ENCODE measurements at places on chromosomes 3 and 15.

DNA sequence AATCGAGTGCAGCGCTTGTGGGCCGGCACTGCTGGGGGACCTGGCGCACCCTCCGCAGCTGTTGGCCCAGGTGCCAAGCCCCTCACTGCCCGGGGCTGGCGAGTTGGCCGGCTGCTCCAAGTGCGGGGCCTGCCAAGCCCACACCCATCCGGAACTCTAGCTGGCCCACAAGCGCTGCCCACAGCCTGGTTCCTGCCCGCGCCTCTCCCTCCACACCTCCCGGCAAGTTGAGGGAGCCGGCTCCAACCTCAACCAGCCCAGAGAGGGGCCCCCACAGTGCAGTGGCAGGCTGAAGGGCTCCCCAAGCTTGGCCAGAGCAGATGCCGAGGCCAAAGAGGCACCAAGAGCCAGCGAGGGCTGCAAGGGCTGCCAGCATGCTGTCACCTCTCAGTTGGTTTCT is 73.4 kb downstream of the PLXNA1 start:
- no peak for DNase-seq

DNA sequence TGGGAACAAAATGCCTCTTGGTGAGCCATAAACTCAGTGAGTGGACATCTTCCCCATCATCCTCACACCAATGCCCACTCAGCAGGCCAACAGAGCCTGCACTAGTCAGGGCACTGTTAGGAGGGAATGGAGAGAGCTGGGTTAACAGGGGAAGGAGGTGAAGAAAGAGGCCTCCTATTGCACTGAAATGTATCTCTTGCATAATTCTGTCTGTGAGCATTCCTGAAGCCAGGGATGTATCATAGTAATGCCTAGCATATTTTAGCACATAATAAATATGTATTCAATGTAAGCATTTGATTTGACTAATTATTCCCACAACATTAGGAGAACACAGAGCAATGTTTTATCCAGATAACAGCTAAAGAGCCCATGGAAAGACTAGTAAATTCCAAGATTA is 81.2 kb downstream of the ANO10 start:
- DNase-seq: no peak

GRCh38 chr3:64936556-64936955 is 248.8 kb upstream of the ADAMTS9 start:
- DNase-seq: no peak

GRCh38 chr15:41544650-41545015 is 576 bp upstream of the RPAP1 start:
- DNase-seq: no peak

GRCh38 chr3:132694991-132695390 is 27.2 kb downstream of the NPHP3 start:
- DNase-seq: no peak

DNA sequence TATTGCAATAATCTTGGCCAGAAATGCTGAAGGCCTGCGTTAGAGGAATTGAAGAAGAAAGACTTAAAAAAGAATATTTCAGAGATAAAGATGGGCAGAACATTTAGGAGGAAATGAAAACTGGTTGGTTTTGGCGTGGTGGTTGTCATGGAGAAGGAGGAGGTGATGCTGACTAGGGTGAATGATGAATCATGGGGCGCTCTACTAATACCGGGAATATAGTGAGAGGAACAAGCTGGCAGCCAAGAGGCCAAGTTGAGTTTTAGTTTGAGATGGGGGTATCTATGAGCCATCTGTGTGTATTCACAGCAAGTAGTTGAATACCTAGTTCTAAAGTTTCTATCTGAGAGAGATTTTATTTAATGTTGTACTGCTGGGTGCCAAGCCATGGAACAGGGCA is 6.8 kb upstream of the GAP43 start:
- no peak for DNase-seq

DNA sequence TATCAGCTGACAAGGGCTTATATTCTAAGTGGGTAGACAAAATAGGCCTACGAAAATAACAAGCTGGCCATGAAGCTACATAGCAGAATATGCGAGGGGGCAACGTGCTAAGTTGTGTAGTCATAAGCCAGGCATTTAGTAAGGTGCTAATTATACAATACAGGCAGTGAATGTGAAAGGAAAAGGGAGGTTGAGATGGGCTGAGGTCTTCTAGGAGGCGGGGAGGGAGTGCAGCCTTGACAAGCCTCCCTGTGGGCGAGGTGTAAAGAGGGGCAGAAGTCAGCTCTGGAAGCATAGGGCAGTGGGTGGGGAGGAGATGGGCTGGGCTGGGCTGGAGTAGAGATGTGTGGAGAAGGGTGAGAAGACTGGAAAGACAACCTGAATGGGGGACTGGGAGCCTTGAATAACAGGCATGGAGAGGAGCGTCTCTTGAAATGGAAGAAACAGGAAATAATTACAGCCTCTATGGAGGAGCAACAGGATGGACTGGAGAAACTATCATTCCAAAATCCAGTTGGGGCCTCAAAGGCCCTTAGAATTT is 1.2 kb downstream of the TIGIT start:
- DNase-seq: no peak

DNA sequence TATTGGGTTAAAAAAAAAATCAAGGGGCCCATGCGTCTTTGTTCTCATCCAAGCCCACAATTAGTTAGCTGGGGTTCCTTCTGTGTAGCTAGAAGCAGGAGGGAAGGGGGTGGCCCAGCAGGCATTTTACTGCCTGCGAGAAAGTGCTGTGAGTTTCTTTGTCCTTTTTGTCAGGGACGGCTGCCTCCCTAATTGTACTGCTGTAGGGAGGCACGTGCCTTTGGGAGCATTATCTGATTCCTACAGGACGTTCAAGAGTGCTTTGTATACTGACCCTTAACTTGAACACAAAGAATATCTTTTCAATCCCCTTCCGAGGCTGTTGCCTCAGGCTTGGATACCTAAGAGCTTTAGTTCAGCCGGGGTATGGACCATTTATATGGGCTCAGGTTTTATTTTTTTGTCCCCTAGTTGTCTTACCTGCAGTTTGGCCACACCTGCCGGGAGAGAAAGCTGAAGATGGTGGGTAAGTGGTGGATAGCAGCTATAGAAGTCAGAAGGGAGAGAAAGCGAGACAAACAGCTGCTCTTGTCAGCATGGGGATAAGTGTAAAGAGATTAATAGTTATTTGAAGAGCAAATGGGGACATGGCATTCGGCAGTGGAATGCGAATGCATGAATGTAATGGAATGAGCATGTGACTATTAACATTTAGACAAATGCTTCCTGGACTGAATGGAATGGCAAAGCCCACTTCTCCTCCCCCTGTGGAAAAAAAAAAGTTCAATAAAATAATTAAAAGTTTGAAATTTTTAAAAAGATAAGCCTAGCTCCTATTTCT is 175.2 kb downstream of the TP63 start:
- DNase-seq: no peak

DNA sequence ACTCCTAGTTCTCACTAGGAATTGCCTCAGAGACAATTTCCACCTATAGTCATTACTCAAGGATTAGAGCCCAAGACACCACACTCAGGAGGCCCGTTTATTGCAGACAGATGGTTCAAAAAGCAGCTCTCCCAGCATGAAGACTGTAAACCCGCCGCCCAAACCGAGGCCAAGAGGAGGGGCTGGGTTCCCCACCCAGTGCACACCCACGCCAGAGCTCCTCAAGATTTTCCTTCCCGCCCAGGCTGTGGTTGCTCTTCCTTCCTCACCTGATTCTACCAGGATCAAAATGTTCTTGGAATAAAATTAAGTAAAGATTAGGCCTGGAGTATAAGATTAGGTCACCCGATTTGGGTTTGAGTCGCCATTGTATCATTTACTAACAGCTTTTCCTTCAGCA is 364.4 kb downstream of the MECOM start:
- no peak for DNase-seq

- DNase-seq: no peak
Measured at GRCh38 chr15:40925863-40926658, 3.1 kb upstream of the DLL4 start.

DNA sequence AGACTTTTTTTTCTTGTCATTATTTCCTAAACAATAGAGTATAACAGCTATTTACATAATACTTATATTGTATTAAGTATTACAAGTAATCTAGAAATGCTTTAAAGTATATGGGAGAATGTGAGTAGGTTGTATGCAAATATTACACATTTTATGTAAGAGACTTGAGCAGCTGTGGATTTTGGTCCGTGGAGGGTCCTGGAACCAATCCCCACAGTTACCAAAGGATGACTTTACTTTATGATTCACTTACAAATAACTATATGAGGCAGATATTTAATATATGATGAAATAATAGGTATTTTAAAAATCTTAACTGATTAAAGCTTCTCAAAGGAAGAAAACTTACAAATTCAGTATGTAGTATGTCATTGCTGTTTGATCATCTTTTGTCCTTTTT is 56.3 kb downstream of the PPP2R3A start:
- DNase-seq: no peak

DNA sequence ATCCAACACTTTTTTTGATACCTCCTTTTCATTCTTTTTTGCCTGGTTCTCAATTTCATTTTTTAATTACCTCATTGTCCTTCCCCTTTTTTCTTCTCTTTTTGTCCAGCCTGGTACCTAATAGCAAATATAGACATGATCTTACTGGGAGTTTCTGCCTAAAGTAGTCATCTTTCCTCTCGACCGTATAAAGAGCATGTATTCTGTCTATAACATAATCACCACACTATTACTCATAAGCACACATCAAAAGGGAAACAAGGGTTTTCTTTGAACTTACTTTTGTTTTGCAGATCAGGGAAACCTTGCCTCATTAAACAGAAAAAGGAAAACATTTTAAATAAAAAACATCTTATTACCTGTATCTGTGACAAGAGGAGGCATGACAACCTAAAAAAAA is 33.0 kb downstream of the FAM98B start:
- no peak for DNase-seq

GRCh38 chr15:32878869-32879805 is 161.3 kb downstream of the GREM1 start:
- DNase-seq: no peak

DNA sequence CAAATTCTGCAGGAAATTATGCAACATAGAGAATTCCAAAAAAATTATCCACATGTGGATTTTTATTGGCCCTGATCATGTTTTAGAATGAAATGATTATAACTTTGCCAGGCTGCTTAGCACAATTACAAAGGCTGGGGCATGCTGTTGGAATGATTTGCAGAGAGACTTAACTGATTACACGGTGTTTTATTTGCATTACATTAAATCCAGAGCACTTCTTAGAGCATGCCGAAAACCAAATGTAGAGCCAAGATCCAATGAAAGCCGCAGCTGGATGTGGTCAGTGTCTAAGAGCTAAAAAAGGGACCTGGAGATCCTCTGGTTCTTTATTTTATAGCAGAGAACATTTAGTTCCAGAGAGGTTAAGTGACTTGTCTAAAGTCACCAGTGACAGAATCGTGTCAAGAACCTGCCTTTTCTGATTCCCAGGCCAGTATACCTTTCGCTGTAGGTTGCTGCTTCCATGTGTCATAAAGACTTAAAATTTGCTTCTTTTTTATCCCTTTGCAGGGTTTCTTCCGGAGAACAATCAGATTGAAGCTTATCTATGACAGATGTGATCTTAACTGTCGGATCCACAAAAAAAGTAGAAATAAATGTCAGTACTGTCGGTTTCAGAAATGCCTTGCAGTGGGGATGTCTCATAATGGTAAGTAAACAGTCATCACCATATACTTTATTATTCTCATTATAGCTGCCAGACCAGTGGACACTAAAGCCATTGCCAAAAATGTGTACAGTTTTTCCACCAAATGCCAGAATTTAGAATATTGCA is 92.0 kb upstream of the TSEN2 start:
- DNase-seq: no peak

DNA sequence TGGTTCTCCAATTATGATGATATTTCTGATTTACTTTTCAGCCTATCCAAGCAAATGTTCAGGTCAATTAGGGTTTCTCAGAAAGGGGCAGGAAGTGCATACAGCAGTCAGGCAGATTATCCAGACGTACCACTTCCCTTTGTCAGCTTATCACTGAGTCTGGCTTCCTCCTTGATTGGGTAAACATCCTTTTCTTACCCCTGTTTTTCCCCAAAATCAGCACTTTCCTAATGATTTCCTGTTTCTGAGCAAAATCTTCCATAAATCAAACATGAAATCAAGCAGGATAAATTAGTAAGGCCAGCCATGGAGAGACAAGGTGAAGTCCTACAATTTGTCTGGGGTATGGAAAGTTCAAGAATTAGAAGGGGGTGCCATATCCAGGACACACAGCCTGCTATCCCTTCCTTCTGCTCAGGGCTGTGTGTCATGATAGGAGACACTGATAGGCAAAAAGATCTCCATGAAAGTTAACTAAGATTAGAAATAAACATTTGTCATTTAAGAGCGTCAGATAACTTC is 29.0 kb downstream of the ADIPOQ start:
- no peak for DNase-seq

DNA sequence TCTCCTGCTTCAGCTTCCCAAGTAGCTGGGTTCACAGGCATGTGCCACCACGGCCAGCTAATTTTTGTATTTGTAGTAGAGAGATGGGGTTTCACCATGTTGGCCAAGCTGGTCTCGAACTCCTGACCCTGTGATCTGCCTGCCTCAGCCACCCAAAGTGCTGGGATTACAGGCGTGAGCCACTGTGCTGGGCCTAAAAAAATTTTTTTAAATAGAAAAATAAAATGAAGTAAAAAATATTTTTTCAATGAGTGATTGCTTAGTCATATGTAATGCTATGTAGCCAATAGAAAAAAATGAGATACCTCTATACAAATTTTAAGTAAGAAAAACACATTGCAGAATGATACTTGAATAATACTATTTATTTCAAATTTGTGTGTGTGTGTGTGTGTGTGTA is 27.9 kb upstream of the SLC30A4 start:
- DNase-seq: no peak

DNA sequence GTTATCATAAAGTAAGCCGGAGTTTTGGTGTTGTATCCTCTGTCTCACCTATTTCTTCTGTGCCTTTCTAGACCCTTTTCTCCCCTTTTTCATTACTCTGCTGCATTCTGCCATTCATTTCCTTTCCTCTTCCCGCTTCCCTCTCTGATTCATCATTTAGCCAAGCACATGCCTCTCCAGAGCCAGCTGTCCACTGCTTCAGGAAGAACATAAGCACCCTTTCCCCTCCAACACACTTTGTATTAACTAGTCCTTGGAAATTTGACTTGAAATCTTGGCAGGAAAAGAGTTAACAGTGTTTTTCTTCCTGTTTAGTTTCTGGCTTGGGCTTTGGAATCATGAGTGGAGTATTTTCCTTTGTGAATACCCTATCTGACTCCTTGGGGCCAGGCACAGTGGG is 9.7 kb downstream of the APH1B start:
- no peak for DNase-seq

GRCh38 chr3:54668236-54668635 is 259.6 kb downstream of the LRTM1 start:
- no peak for DNase-seq

DNA sequence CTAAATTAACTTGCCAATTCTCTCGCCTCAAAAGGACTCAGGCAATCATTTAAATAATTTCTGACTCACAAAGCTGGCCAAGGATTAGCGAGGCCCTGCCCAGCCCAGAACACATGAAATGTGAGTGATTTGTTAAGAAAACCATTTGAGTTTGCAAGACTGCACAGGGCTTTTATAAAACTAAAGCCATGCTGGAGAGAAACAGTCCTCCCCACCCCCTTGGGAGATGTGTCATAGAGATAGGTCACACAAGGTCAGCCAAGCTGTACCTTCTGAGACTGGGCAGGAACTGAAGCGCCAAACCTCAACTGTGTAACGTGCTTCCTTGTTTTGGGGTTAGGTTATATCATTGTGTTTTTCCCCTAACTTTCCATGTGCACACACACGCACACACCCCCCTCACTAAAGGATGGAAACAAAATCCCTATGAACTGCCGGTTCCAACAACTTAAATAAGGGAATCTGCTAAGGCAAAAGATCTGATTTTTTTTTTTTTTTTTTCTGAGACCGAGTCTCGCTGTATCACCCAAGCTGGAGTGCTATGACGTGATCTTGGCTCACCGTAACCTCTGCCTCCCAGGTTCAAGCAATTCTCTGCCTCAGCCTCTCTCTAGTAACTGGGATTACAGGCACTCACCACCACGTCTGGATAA is 8.1 kb downstream of the SPATA12 start:
- DNase-seq: no peak
